ENCODE measurements at places on chromosomes 7 and 10. TPM values are rescaled to one million over a fixed set of nuclear protein-coding genes. Genes with fewer than 3 reads are reported as not detected.
A peak's percentile ranks its signal among the peaks of the same experiment; 100 is the strongest.

DNA sequence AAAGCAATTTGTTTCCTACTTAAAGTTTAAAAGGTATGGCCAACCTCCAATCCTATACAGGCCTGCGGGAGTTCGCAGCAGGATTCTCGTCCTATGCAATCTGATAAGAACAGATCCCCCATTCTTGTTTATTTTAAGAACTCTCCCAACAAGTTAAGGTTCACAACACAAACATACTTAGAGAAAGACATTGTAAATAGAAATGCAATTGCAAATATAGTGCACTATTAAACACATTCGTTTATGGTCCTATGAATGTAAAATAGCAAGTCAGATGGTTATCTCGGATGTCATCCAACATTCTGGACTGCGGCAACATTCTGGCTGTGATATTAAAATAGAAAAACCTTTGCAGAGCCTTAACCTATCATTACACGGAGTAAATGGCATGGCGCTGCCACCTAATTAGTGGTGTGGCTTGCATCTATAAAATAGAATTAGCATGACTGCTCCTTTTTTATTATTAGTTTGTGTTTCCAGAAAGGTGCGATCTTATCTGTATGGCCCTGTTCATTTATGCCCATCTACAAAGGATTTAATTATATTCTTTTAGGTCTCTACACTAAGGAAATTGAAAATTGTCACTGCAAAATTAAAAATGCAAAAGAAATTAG is 37.0 kb downstream of the BEND7 start:
- H3K27ac ChIP-seq, result no peak overlapping the region
- no peak overlapping the region for H3K4me3 ChIP-seq
- H3K27me3 ChIP-seq, result no peaks in the 10 kb centered on the region

DNA sequence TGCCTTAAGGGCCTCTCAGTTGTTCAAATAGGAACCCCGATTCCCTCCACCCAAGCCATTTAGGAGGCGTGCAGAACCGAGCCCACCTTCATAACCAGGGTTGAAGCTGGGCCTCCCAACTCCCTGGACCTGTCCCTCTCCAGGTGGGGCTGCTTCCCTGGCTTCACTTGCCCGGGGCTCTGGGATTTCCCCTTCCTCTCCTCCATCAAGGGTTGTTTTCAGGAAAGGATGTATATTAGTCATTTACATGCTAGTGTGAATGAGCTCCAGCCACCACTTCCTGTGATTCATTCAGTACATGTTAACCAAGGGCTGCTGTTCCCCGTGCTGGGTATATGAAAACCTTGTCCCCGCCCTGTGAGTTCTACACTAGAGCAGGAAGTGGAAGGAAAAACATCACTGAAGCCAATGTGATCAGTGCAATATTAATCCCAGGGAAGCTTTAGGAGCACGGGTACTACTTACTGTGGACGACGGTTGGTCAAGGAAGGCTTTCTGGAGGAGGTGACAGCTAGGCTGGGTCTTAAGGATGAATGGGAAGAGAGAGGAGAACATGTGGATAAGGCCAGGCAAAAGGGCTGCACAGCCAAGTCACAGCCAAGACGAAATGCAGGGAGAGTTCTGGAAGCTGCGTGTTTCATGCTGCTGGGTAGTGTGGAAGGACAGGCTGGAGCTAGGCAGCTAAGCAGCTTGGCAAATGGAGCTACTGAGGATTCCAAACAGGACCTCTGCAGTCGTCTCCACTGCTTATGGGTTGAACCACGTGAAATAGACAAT is 150.1 kb upstream of the SHH start:
- peak; percentile 70 for DNase-seq
- no peaks in the 10 kb centered on the region for H3K27me3 ChIP-seq
- no peak overlapping the region for H3K4me3 ChIP-seq
- no peak overlapping the region for H3K27ac ChIP-seq
- no peaks in the 10 kb centered on the region for H3K36me3 ChIP-seq

- no peaks in the 10 kb centered on the region for H3K36me3 ChIP-seq
- DNase-seq, result peak; percentile 70
- no peak overlapping the region for H3K27ac ChIP-seq
- H3K27me3 ChIP-seq, result no peaks in the 10 kb centered on the region
- H3K4me3 ChIP-seq, result no peak overlapping the region
Measured at GRCh38 chr7:154253810-154254209, 201.6 kb downstream of the DPP6 start.

DNA sequence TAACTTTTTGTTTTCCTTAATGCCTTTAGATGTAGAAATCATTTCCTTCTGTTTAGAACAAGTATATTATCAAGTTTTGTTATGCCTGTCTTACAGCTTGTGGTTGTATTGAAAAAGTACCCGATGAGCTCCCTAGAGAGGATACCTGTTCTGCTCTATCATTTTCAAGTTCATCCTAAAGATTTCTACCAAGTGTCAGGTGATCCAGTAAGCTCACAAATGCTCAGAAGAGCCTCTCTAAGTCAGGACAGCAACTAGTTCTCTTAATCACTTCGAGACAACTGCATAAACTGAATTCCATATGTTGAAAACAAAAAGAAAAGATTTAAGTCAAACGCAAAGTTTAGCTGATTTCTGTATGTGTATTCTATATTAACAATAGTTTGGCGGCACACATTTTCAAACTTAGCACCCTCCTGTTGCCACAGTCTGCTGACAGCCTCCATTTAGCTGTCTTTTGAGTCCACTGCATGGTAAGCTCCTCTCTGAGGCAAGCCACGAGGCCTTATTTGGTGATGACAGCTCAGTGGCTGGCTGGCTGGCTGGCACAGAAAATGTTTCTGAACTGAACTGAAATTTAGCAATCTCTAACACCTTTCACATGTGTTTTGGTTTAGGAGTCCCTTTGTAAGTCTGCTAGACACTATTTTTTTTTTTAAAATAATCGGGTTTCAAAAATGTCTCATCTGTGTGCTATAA is 59.4 kb downstream of the SEMA3C start:
- no peaks in the 10 kb centered on the region for H3K36me3 ChIP-seq
- peaks cover 45% of the 10 kb centered on the region for H3K4me1 ChIP-seq
- DNase-seq, result peak; percentile 94

GRCh38 chr10:114327537-114328440 is 76.5 kb downstream of the AFAP1L2 start:
- no peaks in the 10 kb centered on the region for H3K27me3 ChIP-seq
- H3K36me3 ChIP-seq, result peaks cover 18% of the 10 kb centered on the region
- H3K4me1 ChIP-seq, result peaks cover 29% of the 10 kb centered on the region
- DNase-seq, result no peak

DNA sequence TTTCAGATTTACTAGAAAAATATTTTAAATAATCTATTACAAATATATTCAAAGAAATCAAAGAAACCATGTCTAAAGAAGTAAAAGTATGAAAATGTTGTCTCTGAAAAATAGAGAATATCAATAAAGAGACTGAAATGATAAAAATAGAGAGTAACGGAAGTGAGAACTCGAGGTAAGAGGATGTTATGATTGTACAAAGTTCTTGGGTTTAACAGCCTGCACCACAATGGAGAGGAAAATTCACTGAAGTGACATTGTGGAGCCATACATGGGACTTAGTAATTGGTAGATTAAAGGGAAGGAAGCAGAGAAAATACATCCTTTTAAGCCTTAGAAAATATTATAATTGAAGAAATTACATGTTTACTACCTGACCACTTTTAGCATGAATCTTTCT is 77.9 kb downstream of the THSD7A start:
- H3K27ac ChIP-seq, result no peak overlapping the region
- H3K4me3 ChIP-seq, result no peak overlapping the region

GRCh38 chr10:101559596-101560297 is 28.3 kb downstream of the POLL start:
- peaks cover 7% of the 10 kb centered on the region for H3K36me3 ChIP-seq
- peaks cover 51% of the 10 kb centered on the region for H3K27me3 ChIP-seq
- H3K4me1 ChIP-seq, result no peaks in the 10 kb centered on the region

GRCh38 chr7:20241911-20242261 is 24.7 kb upstream of the MACC1 start:
- H3K36me3 ChIP-seq, result no peaks in the 10 kb centered on the region
- no peak overlapping the region for H3K27ac ChIP-seq
- DNase-seq, result no peak
- H3K27me3 ChIP-seq, result no peaks in the 10 kb centered on the region

DNA sequence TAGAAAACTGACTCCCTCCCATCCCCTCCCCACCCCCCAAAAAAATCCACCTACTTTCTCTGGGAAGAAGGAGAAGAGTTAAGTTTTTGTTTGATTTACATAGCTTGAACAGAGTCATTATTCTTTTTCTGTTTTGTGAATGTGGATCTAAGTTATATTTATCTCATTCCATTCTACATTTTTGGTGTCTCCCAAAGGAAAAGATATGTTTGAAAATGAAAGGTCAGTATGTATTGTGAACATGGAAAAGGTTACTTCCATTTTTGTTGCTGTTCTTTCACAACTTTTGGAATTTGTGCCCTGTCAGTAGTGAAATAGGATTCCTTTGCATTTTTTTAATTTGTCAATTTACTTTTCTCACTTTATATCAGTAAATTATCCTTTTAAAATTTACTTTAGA is 547.9 kb downstream of the SUGCT start:
- peaks cover 5% of the 10 kb centered on the region for H3K27me3 ChIP-seq
- H3K27ac ChIP-seq, result peak overlapping the region; percentile 41
- peak; percentile 3 for DNase-seq
- H3K4me1 ChIP-seq, result peaks cover 17% of the 10 kb centered on the region
- no peak overlapping the region for H3K4me3 ChIP-seq
- H3K36me3 ChIP-seq, result no peaks in the 10 kb centered on the region

DNA sequence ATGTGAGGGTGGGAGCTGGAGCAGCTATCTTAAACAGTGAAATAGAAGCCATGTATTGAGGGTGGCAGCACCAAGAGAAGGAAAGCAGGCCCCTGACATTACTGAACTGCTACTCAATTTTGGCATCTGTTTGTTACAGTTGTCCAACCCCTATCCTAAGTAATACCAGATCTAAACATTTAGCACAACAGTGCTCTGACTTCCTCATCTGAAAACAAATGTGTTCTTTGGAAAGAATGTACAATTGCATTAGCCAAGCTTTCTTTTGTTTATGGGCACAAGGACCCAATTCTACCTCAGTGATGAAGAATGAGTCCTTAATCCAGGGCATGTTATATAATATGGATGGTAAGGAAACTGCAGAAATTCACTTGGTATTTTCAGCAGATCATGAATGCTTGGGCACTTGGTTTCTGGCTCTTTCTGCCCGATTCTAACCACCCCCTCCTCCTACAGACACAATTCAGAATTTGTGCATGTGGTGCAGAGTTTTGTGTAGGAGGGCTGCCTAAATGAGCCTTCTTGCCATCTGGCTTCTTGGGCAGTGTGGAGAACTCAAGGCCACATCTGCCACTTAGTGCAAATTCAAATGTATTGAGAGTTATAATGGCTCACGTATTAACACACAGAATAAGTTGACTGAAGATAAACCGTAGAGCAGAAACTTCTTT is 36.9 kb upstream of the KMT2E start:
- H3K27ac ChIP-seq, result peak overlapping the region; percentile 72
- H3K27me3 ChIP-seq, result no peaks in the 10 kb centered on the region
- no peak overlapping the region for H3K4me3 ChIP-seq
- no peak for DNase-seq
- no peaks in the 10 kb centered on the region for H3K36me3 ChIP-seq

- DNase-seq, result no peak
- no peak overlapping the region for H3K4me3 ChIP-seq
- peaks cover 8% of the 10 kb centered on the region for H3K4me1 ChIP-seq
Measured at GRCh38 chr7:1544896-1545416, 11.0 kb downstream of the TMEM184A start.

DNA sequence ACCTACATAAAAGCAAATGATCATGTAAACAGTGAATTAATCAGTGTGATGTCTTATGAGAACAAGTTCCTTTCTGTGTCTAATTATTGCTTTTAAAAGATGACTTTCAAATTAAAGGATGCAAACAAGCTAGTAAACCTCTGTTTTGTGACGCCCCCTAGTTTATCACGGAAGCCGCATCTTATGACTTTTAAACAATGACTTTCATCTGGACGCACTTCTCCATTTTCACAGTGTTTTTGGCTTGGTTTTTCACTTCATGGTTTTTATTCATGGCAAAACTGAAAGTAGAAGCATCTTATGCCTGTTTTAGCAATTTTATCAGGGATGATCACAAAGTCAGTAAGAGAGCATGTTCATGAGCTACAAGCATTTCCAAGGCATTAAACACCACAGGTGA is 35.0 kb downstream of the ITGA8 start:
- no peaks in the 10 kb centered on the region for H3K36me3 ChIP-seq
- DNase-seq, result no peak
- H3K4me1 ChIP-seq, result no peaks in the 10 kb centered on the region
- H3K27ac ChIP-seq, result no peak overlapping the region

- H3K36me3 ChIP-seq, result peaks cover 20% of the 10 kb centered on the region
- H3K27me3 ChIP-seq, result no peaks in the 10 kb centered on the region
- H3K4me3 ChIP-seq, result no peak overlapping the region
- H3K27ac ChIP-seq, result no peak overlapping the region
Measured at GRCh38 chr7:103094102-103094501, 19.2 kb downstream of the ARMC10 start.

GRCh38 chr10:58322072-58322834 is 12.6 kb upstream of the UBE2D1 start:
- H3K4me3 ChIP-seq, result no peak overlapping the region
- no peak overlapping the region for H3K27ac ChIP-seq
- H3K36me3 ChIP-seq, result no peaks in the 10 kb centered on the region
- DNase-seq, result no peak
- H3K27me3 ChIP-seq, result no peaks in the 10 kb centered on the region

- H3K4me1 ChIP-seq, result peaks cover 8% of the 10 kb centered on the region
- no peaks in the 10 kb centered on the region for H3K36me3 ChIP-seq
- H3K27me3 ChIP-seq, result no peaks in the 10 kb centered on the region
- no peak for DNase-seq
- H3K4me3 ChIP-seq, result no peak overlapping the region
- H3K27ac ChIP-seq, result no peak overlapping the region
Measured at GRCh38 chr7:30941582-30942323, 22.0 kb upstream of the GHRHR start.

GRCh38 chr10:100728928-100729861 is 16.2 kb upstream of the PAX2 start:
- no peak overlapping the region for H3K27ac ChIP-seq
- no peaks in the 10 kb centered on the region for H3K36me3 ChIP-seq
- peaks cover 34% of the 10 kb centered on the region for H3K4me1 ChIP-seq
- DNase-seq, result no peak
- H3K4me3 ChIP-seq, result peak overlapping the region; percentile 21

DNA sequence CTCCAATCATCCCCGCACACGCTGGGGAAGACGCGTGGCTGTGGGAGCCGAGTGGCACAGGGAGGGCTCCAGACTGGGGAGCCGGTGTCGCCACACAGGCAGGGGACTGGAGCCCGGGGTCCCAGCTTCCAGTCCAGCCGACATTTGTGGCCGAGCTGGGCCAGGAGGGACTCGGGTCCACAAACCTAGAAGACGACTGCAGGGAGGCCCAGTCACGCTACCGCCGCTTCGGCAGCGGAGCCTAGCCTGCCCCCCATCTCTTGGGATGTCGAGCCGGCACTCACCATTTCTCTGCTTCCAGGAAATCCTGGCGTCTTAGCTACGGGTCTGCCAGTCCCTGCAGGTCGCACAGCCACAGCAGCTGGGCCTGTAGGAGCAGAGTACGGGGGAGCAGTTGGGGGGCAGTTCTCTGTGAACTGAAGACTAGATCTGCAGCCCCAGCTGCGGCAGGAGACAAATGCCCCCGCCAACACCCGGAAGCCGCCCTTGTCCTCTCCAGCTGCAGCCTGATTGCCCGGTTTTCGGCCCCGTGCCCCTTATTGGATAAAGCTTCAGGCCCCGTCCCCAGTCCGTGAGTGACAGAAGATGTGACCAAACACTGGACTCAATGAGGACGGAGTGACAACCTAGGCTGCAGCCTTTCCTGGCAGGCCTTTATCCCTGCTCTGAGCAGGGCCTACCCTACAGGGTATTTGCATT is 270.7 kb downstream of the ZNF33B start:
- no peaks in the 10 kb centered on the region for H3K27me3 ChIP-seq
- peak overlapping the region; percentile 70 for H3K27ac ChIP-seq
- no peaks in the 10 kb centered on the region for H3K36me3 ChIP-seq
- peak; percentile 95 for DNase-seq
- no peaks in the 10 kb centered on the region for H3K4me1 ChIP-seq

The TRPV6 gene
- not detected for total RNA-seq

The DNMBP gene
- total RNA-seq, result 14.5 TPM

The DRGX gene
- not detected for total RNA-seq

The ZNF425 gene
- 2.1 TPM for total RNA-seq

Data from esophagus muscularis mucosa (tissue), 4 donors.